ENCODE measurements at places on chromosomes 11 and 22. TPM values are rescaled to one million over a fixed set of nuclear protein-coding genes. Genes with fewer than 3 reads are reported as not detected.

Gene BCO2
- total RNA-seq = 0.72 TPM

Gene ASCL2
- not detected for total RNA-seq

Gene MEI1
- total RNA-seq = 0.81 TPM

Gene KIAA1671
- total RNA-seq = 29.4 TPM

Gene SLC3A2
- total RNA-seq = 172 TPM

Gene ASRGL1
- 28.3 TPM for total RNA-seq

Measured in endothelial cell of coronary artery (primary cell).